ENCODE measurements at places on chromosomes 2 and 18.

DNA sequence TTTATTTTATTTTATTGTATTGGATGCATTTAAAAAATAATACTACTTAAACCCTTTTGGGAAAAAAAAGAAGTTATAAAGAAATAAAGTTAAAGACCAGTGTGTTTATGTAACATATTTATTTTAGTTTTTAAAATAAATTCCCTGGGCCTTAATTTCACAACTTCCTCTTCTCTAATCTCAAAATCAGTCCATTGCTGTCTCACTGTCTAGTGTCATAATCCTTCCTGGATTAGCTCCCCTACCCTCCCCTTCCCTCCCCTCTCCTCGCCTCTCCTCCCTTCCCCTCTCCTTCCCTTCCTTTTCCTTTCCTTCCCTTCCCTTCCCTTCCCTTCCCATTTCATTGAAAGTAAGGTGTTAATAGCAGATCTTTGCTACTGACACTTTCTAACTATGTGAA is 40.3 kb upstream of the ZEB2 start:
- no peak for DNase-seq

DNA sequence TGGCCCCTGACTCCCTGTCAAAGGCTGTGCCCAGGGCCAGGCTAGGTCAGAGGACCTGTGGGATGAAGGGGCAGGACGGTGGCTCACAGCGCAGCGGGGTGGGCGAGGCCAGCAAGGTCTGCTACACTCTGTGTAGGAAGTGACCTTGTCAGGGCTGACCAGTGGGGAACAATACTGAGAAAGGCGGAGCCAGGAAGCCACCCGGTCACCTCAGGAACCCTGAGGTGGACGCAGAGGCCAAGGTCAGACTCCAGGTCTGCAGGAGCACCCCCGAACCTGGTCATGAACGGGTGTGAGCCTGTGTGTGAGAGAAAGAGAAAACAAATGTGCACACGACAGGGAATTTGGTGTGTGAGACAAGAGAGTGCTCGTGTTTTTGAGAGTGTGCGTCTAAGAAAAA is 72.3 kb downstream of the SMAD7 start:
- DNase-seq: no peak

DNA sequence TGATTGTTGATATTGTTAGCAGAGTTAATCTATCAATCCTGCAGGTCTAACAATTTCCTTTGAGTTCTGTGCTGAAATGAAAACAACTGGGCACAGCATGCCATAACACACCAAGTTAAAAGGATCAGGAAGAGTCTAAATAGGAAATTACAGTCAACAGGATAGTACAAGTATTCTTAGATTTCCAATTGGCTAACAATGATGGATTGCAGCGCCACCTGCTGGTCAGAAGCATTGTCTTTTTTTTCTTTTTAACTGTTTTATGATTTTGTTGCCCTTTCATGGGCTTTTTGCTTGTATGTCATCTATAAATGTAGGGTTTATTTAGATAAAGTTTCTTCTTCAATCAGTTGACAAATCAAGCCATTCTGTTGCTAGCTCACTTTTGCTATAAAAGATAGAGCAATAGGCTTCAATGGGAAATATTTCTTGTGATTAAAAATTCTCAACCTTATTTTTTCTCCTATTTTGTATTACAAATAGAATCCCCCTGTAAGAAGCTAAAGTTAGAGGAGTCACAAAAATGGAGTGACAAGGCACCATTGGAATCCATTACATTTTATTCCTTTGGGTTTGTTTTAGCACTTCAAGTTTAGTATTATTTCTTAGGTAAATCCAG is 40.8 kb upstream of the RPRM start:
- peak; percentile 44 for DNase-seq

DNA sequence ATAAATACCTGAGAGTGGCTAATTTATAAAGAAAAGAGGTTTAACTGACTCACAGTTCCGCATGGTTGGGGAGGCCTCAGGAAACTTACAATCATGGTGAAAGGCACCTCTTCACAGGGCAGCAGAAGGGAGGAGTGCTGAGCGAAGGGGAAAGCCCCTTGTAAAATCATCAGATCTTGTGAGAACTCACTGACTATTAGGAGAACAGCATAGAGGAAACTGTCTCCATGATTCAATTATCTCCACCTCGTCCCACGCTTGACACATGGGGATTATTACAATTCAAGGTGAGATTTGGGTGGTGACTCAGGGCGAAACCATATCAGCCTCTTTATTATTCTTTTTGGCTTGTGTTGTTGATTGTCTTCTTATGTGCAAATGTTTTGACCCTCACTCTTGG is 76.2 kb downstream of the WDR7 start:
- no peak for DNase-seq

DNA sequence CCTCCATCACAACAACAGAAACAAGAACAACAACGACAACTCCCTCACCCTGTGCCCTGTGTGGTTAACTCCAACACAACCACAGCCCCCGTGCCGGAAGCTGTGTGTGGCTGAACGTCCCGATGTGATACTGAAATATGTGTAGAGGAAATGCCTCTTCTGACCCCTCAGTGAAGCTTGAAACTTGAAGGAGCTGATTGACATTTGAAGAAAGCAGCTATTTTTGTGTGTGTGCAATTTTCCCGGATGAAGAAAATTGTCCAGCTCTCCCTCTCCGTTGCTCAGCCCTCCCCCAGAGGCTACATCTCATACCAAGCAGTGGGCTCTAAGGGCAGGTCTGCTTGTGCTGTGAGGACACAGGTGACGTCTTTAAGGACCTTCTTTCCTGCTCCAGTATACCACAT is 173.8 kb downstream of the ICOS start:
- no peak for DNase-seq

GRCh38 chr2:219823574-219823973 is 196.1 kb downstream of the SLC4A3 start:
- no peak for DNase-seq

- no peak for DNase-seq
These were observed 59.1 kb downstream of the ACOXL start for GRCh38 chr2:110791435-110791834.

DNA sequence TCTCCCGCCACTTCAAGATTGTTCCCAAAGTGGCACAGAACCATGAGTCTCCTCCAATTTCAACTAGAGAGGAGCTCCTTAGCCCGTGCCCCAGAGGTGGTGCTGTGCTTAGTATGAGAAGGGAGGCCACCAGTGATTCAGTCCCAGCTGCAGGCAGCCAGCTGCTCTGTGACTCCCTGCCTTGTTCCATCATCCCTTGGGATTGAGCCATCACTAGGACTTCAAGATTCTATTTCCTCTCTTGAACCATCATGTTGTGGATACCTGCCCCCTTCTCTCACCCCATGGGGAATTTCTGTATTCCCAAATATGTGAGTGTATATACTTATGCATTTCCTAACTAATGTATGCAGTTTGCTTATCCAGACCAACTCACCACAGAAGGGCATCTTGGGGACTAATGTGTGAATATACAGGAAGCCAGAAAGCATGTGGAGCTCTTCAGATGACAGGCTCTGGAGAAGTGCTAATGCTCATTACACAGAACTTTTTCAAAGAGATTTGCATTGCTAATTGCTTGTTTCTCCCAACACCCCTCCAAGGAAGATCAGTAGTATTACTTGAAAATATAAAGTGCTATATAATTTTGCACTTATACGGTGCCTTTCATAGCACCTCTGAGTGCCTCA is 111.0 kb upstream of the MAP3K20 start:
- no peak for DNase-seq

GRCh38 chr18:67367540-67367939 is 149.0 kb downstream of the DSEL start:
- no peak for DNase-seq

GRCh38 chr2:58876126-58876525 is 635.0 kb upstream of the FANCL start:
- no peak for DNase-seq

DNA sequence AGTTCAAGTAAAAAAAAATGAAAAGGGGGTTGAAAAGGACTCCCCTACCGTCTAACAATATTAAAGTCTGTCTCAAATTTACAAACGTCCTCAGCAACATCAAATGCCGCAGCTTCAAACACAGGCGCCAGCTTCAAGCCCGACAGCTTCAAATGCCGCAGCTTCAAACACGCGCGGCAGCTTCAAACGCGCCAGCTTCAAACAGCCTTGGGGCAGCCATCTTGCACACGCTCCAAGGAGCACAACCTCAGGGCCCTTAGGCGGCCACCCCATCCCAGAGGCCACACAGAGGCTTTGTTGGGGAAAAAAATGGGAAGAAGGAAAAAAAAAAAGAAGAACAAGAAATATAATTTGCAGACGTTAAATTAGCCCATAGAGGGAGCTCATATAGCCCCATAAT is 244.4 kb upstream of the VRK2 start:
- DNase-seq: no peak

GRCh38 chr2:8006626-8007025 is 675.2 kb upstream of the ID2 start:
- DNase-seq: no peak

DNA sequence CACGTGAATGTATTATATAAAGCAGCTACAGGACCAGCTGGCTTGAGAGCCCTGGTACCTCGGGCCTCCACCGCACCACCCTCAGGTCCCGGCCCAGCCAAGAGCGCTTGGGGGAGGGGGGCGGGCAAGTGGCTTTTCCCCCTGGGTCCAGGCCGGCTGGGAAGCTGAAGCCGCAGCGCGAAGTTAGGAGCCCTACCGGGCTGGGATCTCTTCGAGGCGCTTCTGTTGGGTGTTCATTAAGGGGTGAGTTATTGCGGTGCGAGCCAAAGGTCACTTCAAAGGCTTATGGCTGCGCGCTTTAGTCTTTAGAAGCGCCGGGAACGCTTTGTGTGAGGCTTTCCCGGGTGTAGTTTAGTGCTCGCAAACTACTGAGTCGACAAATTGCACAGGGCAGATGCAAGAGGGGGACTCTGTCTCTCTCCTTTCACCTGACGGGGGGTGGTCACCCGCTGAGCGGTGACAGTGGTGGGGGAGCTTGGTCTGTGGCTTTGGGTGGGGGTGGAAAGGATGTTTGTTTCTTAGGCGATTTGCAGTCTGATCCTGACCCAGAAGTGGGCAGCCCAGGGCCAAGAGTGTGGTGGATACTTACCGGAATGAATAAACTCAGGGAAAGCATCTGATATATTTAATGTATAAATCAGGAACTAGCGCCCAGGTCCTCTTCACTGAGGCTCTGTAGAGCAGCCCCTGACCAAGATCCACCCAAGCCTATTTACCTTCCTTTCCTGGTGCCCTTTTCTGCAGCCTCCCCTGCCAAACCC is 6.0 kb downstream of the HOXD3 start:
- DNase-seq: no peak

DNA sequence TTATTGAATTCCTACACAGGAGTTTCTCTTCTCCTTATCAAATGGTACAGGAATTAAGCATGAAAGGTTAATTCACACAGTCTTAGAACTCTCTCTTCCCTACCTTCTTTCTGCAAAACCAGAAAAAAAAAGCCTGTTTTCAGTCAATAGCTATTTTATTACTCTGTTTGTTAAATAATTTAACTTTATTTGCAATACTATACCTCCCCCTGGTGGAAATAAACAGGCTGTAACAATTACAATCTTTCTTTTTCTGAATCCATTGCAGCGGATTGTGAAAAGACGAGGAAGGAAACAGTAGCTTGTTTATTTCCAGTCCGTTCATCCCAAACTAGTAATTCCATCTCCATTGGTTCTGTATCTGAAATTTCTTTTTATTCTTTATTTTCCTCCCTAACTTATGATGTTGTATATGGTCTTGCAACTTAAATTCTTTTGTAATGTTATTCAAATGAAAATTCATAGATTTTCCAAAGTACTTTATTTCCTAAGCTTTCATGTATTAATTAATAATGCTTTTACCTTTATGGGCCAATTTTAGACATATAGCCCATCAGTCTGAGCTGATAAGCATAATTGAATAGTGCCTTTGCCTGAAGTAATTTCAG is 165.2 kb downstream of the SH3BP4 start:
- DNase-seq: peak; percentile 7

DNA sequence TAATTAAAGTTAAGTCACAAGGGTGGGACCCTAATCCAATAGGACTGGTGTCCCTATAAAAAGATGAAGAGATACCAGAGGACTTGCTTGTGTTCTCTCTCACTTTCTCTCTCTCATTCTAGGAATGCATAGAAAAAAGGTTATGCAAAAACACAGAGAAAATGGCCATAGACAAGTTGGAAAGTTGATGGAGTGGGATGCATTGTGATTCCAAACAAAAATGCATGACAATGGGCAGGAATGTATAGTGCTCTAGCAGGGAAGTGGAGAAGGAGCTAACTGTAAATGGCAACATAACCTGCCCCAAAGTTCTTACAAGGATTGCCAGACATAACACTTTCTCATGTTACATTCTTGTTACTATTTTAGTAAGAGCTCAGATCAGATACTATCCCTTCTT is 301.6 kb upstream of the LRATD1 start:
- no peak for DNase-seq

DNA sequence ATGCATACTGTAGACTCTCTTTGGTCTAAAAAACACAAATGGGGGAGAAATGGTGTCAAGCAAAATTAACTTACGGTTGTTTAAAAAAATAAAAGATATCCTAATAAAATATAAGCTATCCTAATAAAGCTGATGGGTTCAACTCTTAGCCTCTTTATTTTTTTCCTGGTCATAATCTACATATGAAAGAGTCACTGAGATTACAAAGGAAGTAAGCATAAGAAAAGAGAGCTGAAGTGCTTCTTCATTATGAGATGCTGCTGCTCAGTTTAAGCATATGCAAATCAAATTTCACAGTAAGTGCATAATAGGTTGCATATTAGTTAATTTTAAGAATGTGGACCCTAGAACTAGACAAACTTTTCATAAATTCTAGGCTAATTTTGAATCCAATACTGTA is 59.9 kb upstream of the DNER start:
- DNase-seq: no peak

DNA sequence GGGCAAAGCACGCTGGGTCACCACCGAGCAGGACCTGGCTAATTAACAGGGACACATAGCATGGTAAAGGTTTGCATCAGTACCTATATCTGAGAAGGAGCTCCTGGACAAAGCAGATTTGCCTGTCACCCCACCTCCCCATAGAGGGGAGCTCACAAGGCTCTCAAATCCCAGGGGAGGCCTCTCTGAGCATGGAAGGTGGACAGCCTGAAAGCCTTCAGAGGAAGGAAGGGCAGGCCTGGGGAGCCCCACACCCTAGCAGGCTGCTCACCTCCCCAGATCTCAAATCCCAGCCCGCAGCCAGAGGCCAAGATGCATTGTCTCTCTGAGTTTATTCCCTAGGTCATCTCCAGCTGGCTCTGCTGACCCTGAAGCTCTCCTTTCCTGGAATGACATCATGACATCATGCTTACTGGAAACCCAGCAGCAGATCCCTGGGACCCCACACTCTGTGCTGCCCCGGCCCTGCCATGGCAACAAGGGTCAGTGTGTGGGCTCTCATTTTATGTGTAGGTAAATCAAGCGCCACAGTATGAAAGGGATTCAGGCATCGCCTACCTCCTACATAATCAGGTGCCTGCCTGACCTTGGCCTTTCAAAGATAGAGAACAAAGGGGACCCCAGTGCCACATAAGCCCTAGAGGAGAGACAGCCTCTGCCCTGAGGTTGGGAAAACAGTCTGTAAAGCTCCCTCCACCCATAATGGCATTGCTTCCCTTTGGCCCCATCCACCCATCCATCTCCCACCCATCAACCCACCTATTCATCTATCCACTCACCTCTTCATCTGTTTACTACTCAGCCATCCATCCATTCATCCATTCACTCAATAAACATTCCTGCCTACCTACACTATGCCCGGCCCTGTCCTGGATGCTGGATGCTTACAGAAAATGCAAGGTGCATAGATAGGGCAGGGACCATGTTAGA is 15.7 kb upstream of the TEX51 start:
- DNase-seq: no peak
